ENCODE measurements at places on chromosomes 16 and 17.

- DNase-seq: no peak
Observed at GRCh38 chr16:11032922-11033291, 88.5 kb downstream of the CLEC16A start.

DNA sequence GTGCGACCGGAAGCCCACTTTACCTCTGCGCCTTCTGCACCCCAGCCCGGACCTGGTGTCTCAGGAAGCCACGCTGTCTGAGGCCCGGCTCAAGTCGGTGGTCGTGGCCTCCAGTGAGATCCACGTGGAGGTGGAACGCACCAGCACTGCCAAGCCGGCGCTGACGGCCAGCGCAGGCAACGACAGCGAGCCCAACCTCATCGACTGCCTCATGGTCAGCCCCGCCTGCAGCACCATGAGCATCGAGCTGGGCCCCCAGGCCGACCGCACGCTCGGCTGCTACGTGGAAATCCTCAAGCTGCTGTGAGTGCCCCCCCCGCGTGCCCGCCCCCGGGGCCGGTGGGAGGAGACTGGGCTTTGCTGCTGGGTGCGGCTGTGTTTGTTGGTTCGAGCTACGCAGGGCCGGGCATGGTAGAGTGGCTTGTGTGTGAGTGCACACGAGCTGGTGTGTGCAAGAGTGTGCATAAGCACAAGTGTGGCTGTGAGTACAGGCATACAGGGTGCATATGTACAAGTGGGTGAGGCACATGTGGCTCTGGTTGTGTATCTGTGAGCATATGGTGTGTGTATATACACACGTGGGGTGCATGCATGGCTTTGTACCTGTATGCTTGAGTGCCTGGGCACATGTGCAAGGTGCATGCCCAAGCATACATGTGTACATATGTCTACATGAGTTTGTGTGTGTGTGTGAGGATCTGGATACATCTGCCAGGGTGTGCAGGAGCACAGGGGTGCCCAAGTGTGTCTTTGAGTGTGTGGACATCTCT lies 100.6 kb upstream of the PLCG2 start:
- no peak for DNase-seq

GRCh38 chr16:79154086-79154485 lies 446.5 kb downstream of the MAF start:
- DNase-seq: no peak

DNA sequence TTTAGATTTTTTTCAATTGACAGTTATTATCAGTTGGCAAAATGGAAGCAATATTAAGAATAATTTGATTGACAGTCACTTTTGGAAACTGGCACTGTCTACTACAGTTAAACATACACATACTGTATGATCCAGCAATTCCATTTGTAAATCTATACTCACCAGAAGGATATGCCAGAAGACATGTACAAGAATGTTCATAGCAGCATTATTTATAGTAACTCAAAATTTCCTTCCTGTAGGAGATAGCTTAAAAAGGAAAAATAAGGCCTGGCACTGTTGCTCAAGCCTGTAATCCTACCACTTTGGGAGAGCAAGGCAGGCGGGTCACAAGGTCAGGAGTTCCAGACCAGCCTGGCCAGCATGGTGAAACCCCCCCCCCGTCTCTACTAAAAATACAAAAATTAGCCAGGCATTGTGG lies 89.3 kb downstream of the VMP1 start:
- no peak for DNase-seq

GRCh38 chr17:20955427-20956323 lies 87.1 kb downstream of the USP22 start:
- no peak for DNase-seq

DNA sequence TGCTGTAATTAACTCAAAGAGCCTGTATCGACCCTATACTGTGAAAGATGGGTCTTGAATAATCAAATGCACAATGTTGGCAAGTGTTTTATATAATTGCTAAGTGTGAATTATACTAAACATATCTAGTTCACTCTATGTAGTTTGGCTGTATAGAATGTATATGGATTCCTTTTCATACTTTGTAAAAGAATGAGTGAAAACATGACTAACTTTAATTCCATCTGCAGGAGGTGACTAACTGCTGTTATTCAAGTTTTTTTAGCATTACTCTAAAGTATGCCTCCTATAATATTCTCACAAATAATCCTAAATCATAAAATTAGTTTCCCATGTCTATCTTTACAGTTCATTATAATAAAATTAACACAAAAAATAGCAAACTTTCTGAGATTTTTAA lies 394.0 kb upstream of the MON1B start:
- no peak for DNase-seq

GRCh38 chr16:56558024-56558747 lies 6.7 kb upstream of the MT4 start:
- no peak for DNase-seq

GRCh38 chr17:7191069-7191468 lies 11.9 kb upstream of the ASGR1 start:
- DNase-seq: no peak

DNA sequence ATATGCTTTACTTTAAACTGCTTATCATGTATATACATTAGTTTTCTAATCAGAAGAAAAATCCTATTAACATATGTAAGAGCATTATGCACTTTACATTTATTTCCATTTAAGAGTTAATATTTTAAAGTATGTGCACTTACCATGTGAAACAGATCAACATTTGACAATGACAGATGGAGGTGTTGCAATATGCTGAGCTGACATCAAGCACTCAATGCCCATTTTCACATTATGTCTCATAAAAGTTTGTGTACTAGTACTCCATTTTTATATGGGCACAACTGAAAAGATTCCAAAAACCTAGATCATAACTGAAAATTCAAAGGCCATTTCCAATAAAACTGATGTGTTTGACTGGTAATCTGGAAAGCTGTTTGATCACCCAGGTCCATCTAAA lies 420.9 kb upstream of the SOX9 start:
- DNase-seq: no peak

DNA sequence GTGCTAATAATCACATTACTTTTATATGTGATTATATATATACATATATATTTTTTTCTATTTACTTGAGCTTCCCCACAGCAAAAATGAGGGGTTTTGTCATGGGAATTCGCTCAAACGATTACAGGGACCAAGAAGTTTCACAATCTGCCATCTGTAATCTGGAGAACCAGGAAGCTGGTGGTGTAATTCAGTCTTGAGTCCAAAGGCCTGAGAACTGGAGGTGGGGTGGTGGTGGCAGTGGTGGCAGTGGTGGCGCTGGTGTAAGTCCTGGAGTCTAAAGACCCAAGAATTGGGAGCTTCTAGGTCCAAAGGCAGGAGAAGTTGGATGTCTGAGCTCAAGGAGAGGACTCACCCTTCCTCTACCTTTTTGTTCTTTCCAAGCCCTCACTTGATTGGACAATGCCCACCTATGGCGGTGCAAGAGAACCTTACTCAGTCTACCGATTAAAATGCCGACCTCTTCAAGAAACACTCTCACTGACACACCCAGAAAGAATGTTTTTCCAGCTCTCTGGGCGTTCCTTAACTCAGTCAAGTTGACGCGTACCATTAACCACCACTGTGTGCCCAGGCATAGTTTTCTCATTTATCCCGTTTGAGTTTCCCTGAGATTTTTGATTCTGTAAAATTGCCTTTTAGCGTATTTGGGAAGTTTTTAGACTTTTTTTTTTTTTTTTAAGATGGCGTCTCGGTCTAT lies 31.9 kb downstream of the POLR2A start:
- no peak for DNase-seq

DNA sequence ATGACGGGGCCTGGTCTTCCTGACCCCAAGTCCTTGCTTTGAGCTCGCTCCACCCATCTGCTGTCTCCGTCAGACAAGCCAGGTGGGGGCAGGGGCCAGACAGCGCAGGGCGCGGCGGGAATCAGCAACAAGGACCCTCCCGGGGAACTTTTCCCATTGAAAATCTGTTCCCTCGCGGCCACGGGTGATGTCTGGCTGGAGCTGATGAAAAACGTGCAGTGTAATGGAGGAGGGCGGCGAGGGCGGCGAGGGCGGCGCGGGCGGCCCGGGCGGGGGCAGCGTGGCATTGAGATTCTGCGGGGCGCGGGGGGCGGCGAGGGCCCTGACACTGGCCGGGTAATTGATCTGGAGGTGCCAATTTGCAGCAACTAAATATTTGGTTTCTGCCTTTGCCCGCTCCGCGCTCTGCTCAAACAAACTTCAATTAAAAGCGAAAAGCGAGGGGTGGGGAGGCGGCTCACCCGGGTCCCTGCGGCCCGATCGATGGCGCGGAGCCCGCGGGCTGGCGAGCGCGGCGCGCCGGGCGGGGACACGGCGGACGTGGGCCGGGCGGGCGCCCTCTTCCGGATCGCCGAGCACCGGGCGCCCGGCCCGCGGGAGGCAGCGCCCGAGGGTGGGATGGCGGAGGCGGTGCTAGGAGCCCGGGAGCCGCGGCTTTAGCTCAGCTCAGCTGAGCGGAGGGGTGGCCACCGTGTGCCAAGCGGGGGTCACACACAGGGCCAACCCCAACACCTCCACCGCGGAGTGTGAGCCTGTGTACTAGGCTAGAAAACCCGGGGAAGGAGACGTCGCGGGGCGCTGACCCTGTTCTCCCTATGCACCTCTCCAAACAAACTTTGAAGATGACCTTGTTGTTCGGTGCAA lies 32.4 kb downstream of the DCAKD start:
- peak; percentile 43 for DNase-seq

DNA sequence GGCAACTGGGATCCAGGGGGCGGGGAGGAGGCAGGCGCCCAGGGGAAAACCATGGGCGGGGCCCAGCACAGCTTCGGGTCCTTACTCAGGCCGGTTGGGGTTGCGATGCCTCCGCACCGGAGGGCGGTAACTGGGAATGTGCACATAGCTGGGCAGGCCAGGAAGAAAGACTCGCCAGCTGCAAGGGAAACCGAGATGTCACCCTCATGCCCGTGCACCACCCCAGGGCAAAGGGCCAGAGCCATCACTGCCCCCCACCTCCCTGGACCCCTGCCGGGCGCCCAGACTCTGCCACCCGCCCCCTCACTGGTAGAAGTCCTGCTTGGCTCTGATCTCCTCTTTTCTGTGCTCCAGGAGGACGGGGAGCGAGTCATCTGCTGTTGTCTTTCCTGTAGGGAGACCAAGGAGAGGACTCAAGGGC lies 6.7 kb downstream of the ALOX12B start:
- DNase-seq: no peak

- no peak for DNase-seq
Observed at GRCh38 chr16:14345512-14346115, 274.5 kb downstream of the MRTFB start.

DNA sequence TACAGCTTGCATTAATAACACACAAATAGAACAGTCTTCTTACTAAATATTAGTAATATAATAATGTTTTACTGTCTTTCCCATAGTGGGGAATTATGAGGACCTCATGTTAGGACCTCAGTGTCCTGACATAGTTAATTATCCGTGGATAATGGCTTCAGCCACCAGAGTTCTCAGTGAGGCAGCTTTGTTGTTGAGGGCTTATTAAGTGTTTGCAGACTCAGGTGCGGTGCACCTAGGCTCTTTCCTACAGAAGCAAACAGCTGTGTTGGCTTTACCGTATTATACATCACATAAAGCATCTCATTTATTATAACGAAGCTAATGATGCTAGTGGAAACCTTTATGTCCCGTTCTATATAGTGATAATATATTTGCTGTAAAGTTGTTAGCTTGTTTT lies 246.7 kb downstream of the FTO start:
- no peak for DNase-seq

DNA sequence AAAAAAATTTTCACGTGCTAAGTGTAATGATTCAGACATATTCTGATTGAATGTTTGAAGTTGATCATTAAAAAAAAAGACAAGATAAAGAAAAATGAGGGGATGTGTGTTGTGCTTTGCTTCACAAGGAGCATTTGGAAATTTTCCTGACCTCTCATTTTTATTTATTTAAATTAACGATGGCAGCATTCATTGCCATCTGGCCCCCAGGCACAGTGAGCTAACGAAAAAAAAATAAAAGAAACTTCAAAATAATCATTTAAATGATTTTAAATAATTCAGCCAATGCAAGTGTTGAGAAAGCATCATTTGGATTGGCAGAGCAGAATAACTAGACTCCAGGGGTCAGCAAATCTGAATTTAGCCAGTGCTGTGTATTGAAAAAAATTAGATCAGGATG lies 1037.2 kb downstream of the CDH11 start:
- DNase-seq: no peak

GRCh38 chr17:42347198-42347597 lies 41.0 kb downstream of the STAT3 start:
- no peak for DNase-seq

DNA sequence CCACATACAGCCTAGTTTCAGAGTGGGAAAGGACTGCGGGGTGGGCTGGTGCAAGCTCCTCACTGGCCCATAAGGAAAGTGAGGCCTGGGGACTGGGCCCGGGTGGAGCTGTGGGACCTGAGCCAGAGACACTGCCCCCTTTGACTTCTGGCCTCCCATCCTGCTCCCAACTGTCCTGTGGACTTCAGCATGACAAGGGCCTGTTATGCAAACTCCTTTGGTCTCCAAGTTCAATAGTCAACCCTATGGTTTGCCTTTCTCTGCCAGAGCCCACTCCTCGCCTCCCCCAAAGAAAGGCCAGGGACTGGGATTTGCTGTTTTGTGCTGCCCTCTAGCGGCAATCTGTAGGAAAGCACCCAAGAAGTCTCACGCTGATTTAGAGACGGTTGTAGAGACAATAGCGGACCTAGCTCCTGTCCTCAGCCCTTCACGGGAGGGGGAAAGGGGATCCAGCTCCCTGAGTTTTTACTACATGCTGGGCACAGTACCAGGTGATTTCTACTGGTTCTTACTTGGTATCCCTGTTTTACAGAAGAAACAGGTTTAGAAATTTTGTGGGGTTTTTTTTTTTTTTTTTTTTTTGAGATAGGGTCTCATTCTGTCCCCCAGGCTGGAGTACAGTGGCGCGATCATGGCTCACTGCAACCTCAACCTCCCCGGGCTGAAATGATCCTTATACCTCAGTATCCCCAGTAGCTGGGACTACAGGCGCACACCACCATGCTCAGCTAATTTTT lies 1.2 kb upstream of the TLCD3B start:
- DNase-seq: peak; percentile 86

- DNase-seq: no peak
Observed at GRCh38 chr16:80202831-80203413, 337.9 kb upstream of the DYNLRB2 start.

DNA sequence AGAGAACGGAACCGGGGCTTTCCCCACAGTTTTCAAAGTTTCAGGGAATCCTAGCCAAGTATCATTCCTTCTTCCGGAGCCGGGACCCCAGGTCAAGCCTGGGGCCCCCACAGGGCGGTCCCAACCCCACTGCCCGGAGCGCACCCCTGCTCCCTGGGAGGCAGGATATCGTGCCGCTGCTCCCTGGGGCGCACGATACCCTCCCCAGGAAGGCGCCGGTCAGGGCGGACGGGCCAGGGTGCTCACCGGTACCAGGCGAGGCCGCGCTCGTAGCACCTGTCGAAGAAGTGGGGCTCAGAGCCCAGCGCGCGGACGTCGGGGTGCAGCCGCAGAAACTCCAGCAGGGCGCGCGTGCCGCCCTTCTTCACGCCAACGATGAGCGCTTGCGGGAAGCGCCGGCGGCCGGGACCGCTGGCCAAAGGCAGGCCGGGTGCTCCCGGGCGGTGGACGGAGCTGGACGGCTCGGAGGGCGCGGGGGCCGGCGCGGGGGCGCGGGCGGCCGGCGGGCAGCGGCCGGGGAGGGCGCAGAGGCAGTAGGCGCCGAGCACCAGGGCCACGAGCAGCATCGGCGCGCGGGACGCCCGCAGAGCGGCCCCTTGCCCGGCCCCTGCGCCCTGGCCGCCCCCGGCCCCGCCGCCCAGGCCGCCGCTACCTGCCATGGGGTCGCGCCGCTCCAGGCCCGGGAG lies 407 bp downstream of the HS3ST6 start:
- no peak for DNase-seq

All from KBM-7 (cell line).